ENCODE measurements at places on chromosomes 1 and 21.

DNA sequence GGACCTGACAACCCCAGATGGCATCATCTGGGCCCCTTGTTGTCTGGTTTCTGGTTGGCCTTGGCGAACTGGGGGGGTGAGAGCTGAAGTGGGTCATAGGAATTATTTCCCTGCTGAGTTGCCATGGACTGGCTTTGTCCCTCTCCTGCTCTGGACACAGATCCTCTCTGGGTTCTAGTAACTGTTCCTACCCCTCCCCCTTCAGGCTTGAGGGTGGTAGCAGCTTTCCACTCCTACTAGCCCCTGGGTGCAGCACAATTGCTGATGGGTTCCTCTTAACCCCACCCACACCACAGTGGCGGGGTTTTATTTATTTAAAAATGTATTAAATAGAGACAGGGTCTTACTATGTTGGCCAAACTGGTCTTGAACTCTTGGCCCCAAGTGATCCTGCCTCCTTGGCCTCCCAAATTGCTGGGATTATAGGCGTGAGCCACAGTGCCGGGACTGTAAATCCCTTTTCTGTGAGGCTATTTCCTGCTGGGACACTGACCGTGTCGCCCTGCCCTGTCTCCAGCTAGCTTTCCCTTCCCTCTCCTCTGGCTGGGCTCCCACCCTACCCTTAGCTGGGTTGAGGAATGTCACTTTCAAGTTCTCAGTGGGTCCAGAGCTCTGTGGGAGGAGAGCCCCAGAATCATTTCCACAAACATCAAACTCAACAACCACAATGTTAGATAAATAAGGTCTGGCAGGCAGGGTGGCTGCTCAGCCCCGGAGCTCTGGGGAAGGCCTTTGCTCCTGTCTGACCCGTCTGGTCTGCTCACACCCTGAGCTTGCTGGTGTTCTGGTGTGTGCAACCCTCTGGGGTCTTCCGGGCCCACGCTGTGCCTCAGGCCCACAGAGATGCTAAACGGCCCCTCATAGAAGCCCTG, 112.7 kb upstream of the WNT4 start:
- DNase-seq, result no peak

GRCh38 chr1:15620155-15620545, 2.9 kb downstream of the DDI2 start:
- no peak for DNase-seq

DNA sequence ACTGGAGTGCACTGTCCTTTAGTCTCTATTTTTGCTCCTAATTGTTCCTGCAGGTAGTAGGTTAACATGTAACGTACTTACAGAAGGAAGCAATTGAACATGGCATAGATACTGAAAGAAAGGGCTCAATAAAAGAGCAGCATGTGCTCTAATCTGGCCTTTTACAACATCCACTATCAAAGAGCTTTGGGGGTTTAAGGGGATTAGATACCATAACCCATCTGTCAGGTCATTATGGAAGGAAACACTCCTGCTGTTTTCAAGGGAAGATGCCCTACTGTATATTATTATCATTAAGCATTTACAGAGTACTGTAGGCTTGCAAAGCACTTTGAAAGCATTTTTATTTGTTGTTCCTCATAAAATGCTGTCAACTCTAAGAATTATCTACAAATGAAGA, 152.8 kb downstream of the TTLL7 start:
- DNase-seq, result no peak

GRCh38 chr1:226702318-226702956, 36.6 kb downstream of the ITPKB start:
- DNase-seq, result no peak

DNA sequence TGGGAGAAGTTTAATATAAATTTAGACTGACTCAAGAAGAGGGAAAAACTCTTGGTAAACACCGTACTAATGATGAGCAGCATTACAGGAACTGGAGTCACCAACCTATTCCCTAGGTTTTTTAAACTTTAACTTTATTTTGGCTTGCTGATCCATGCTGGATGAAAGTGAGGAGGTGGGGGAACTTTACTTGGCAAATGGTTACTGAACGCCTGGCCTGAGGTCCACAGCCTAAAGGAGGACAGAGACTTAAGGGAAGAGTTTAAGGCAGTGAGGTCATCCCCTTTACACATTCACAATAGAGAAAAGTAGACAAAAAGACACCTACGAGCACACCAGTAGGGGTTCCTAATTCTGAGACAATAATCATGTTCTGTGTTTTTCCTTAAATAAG, 25.6 kb upstream of the A3GALT2 start:
- no peak for DNase-seq

- DNase-seq, result no peak
Measured at GRCh38 chr1:43512681-43513080, 18.0 kb upstream of the PTPRF start.

GRCh38 chr21:36149788-36150711, 6.6 kb upstream of the DOP1B start:
- DNase-seq, result no peak

DNA sequence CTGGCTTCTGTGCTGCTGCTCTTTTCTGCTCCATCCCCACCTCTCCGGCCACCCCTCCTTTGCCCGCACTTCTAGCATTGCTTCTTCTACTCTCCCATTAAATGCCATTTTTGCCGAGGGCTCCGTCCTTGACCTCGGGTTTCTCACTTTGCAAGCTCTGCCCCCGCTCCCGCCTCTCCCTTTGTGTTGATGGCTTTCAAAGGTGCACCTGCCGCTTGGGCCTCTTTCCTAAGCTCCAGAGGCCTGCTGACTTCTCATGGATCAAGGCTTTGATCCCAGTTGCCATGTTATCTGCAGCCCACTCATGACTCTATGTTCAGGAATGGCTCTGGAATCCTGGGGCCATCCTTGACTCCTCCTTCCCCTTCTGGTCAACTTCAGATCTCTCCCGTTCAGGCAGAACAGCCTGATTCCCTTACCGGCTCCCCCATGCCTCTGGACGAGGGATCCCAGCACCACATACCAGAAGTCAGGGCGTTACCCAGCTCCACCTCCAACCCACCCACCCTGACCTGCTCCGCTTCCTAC, 54.3 kb downstream of the TLR5 start:
- DNase-seq, result no peak
